NCI-H2081 treated with DMSO at 0.1 percent for 48 hours (cell line): ENCODE measurements at places on chromosomes 1 and 21.

- DNase-seq = no peak
These were observed 16.0 kb upstream of the SMYD2 start for GRCh38 chr1:214264976-214265375.

GRCh38 chr1:53583021-53583867 lies 124.0 kb downstream of the DMRTB1 start:
- DNase-seq = no peak

DNA sequence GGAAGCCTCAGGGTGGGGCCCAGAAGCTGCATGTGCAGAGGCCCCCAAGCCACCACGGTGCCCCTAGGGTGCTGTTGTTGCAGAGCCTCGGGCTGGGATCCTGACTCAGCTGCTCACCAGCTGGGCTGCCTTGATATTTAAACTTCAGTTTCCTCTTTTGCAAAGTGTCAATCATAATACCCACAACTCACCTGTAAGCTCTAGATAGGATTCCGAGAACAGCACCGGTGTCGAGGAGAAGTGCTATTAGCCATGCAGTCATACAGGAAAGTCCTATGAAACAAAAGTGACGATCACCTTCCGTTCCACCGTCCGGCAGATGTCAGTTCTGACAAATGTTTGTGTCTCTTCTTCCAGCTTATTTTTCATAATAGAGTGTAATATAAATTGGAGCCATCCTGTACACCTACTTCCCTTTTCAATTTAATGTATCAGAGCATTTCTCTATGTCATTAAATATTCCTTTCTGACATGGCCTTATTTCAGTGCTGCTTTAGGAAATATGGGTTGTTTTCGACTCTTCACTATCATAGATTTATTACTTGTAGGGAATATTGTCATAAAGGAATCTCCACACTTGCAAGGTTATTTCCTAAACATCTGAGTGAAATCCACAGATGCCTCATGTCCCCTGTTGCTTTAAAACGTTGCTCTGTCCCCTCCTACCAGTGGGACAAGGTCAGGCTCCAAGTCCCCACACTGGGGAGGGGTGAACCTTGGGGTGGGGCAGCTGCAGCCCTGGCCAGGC lies 100.8 kb downstream of the SIK1 start:
- DNase-seq = no peak

DNA sequence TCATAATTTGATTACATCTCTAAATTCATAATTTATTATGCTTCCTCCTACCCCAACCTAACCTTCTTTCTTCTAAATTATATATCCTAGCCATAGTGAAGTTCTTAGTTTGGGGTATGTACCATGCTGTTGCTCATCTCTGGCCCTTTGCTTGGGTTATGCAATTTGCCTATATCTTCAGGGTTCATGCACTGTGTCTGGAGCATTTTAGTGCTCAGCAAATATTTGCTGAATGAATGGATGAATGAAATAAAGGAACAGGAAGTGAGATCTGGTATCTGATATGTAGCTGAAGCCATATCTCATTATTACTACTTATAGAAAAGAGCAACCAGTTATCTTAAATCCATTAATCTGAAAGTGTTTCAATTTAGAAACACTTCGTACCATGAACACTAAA lies 137.6 kb downstream of the GPATCH2 start:
- DNase-seq = no peak

- no peak for DNase-seq
These were observed 77.4 kb downstream of the SYT6 start for GRCh38 chr1:114076308-114076707.

DNA sequence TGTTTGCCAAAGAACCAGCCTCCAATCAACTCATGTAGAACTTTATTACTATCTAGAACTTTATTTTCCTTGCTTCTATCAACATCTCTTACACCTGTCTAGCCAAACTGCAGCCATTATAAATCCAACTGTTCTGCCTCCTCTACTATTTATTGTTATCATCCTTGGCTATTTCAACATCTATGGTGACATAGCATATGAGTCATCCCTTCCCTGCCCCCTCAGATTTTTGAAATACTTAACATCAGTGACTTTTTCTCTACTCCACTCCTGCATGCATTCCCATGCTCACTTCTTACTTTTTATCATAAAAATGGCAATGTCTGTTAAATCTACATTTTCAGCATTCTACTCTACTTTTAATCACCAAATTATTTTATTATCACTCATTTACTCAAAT lies 544.9 kb upstream of the NEGR1 start:
- no peak for DNase-seq

- DNase-seq = no peak
These were observed 34.5 kb upstream of the ATP2B4 start for GRCh38 chr1:203592156-203592555.

- DNase-seq = no peak
These were observed 9.7 kb upstream of the PRDX6 start for GRCh38 chr1:173467426-173467825.

DNA sequence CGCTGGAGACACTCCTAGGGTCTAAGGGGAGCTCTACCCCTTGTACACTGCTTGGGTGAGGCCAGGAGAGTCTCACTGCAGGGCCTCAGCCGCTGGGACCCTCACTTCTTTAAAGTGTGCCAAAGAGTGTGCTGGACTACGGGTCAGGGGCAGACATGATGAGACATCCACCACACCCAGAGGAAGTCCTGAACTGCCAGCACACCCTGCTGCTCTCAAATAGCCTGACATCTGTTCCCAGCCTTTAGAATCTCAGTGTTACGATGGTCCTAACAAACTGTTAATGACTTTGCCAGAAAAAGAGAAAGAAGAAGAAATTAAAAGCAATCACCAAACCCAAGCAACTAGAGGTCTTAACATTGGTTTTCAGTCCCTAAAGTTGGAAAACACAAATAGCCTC lies 49.0 kb downstream of the MRPL37 start:
- DNase-seq = no peak

- no peak for DNase-seq
These were observed 3.3 kb upstream of the DSTYK start for GRCh38 chr1:205214756-205215155.

DNA sequence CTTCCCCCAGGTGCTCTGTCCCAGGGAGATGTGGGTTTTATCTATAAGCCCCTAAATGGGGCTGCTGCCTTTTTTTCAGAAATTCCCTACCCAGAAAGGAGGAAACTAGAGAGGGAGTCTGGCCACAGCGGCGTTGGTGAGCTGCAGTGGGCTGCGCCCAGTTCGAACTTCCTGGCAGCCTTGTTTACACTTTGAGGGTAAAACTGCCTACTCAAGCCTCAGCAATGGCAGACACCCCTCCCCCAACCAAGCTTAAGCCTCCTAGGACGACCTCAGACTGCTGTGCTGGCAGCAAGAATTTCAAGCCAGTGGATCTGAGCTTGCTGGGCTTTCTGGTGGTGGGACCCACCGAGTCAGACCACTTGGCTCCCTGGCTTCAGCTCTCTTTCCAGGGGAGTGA lies 46.2 kb upstream of the PAPPA2 start:
- DNase-seq = no peak

DNA sequence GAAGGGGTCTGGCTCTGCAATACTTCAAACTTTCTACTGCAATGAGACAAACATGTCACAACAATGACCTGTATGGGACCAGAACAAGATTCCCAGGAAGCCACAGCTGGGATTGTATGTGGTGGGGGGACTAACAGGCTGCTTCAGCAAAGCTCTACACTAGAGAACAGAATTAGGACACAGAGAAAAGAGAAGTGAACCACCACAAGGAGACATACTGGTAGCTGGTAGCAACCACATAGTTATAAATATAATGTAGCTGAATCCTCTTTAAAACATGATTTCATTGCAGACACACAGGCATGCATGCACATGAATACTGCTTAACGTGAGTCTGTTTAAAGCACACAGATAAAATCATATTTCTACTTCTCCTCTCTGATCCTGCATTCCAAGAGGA lies 3.5 kb upstream of the ILDR2 start:
- DNase-seq = no peak

DNA sequence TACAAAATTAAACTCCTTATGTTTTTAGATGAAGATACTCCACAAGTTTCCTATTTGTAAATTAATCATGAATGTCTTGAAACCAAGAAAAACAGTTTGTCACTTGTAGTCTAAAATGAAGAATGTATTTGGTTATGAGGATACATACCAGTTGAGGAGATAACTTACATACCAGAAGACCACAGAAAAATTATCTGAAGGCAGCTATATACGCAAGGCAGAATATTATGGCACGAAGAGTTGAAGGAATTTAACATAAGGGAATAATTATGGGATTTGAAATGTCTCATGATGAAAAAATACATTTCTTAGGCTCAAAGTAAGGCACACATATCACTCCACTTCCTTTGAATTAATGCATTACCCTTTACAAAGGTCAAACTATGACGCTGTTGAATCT lies 73.3 kb downstream of the IFI44 start:
- DNase-seq = no peak

GRCh38 chr21:43192501-43193081 lies 23.8 kb downstream of the CRYAA start:
- no peak for DNase-seq

GRCh38 chr1:242206994-242207393 lies 208.1 kb upstream of the MAP1LC3C start:
- DNase-seq = no peak

- no peak for DNase-seq
These were observed 99.6 kb upstream of the FBXO28 start for GRCh38 chr1:224014330-224014649.

GRCh38 chr1:198047913-198048312 lies 108.9 kb upstream of the NEK7 start:
- DNase-seq = no peak

DNA sequence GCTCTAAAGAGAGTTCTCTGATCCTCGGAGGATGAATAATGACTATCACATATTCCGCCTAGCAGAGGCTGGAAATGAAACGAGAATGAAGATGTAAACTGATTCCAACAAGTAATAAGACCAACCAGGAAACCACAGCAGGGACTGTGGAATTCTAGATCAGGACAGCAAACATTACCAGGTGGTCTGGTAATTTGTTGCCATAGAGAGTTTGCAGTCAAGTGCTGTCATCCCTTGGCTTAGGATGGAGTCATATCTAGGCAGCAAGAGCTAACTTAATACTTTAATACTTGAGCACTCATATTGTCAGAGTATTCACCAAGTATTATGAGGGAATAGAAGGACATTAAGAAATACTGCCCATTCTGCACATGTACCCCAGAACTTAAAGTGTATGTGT lies 45.1 kb upstream of the MUTYH start:
- no peak for DNase-seq

DNA sequence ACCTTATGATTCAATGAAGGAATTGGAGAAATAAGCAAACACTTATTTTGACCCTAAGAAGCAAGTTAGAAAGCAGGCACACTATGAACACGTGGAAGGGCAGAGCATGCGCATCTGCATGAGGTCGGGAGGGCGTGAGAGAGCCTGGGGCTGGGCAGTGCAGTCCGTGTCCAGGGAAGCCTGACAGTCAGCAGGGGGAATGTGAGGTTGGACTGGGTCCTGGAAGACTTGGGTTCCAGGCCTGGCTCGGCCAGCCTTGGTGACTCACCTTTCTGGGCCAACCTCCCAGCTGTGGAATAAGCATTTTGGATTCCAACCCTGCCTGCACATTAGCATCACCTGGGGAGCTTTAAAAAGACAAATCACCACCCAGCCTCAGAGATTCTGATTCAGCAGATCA lies 26.6 kb upstream of the LMX1A start:
- DNase-seq = no peak
